ENCODE measurements at places on chromosomes 4 and X. TPM values are rescaled to one million over a fixed set of nuclear protein-coding genes. Genes with fewer than 3 reads are reported as not detected.

Gene USP17L10
- polyA plus RNA-seq, result not detected

- DNase-seq, result no peak
Observed at GRCh38 chr4:141254326-141254725, 33.6 kb downstream of the ZNF330 start.

- DNase-seq, result no peak
Observed at GRCh38 chrX:41110801-41111625, 25.8 kb downstream of the USP9X start.

DNA sequence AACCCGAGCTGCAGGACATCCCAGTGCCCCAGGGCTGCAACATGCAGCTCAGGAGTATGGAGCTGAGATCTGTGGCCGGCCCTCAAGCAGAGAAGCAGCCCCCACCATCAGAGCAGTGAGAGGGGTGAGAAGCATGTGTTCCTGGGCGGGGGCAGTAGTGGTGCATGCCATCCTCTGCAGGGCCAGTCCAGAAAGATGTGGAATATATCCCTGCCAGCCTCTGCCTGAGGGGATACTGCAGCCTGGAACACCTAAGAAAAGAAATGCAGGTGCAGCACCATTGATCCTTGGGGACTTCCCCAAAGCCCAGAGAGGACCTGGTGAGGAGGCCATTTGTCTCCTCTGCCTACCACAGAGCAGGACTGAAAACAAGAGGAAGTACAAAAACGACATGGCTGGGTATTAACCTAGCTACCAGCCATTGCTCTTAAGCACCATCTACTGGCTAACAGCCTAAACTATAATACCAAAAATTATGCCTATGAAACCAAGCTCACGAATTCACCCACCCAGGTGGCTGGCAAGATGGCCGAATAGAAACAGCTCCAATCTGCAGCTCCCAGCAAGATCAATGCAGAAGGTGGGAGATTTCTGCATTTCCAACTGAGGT, 158.8 kb downstream of the ADGRA3 start:
- DNase-seq, result peak; percentile 0

DNA sequence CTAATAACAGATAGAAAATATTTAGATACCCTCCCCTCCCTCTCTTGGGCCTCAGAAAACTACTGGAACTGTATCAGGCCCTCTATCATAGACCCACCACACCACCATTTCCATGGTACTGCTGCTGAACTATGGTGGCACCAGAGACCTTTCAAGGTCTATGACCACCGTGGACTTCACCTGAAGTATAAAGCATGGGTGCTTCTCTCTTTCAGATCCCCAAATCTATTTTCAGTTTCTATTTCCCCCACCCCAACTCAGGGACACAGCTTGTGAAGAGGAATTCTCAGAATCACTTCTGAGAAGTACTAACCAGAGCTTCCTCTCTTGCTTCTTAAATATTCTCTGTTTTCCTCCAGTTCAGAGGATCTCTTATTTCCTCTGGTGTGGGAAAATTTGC, 840.8 kb upstream of the HTR2C start:
- no peak for DNase-seq

DNA sequence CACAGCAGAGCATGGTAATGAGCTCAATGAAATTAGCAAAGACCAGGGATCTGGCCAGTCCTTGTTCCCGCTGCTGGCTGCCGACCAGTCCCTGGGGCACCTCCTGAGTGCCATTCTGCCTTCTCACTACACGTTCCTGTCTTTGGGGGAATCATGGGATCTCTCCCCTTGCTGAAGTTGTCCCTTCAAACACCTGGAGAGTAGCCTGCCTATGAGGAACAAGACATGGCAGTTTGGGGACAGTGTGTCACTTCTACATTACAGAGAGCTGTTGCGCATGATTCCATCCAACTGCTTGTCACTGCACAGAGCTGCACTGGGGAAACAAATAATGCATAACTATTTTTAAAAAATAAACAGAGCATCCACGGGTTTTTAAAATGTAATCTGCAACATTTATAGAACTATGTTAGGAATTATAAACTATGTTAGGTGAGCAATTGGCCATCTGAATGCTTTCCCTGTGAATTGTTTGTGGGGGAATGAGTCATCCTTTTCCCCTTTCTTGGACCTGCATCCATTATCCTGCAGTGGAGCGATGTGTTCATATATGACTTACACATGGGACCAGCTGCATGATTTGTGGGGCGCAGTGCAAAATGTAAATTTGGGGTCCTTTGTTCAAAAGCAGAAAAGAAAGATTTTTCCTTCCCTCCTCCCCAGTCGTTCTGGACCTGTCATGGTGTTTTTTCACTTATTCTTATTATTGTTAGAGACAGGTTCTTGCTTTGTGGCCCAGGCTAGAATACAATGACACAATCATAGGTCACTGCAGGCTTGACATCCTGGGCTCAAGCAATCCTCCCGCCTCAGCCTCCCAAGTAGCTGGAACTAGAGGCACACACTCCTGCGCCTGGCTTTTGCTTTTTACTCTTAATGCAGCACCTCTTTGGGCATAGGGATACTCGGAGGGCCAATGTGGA, 115.0 kb upstream of the TBL1X start:
- no peak for DNase-seq

Gene ADGRG2
- polyA plus RNA-seq, result 18.2 TPM

DNA sequence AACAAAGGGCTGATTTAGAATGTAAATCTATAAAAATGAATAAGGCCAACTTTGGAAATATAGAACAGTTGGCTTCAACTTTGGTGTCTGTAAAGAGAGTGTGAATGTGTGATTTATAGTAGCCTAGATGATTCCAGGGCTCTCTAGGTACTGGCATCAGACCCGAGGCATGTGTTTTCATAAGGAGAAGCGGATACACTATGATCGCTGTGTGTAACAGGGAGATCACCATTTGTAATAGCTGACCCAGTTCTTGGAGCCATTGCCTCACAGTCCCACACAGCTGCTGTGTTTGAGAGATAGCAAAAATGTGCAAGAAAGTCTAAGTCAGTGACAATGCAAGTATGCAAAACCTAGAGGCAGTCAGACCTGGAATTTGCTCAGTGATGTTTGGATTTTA, 135.1 kb downstream of the REPS2 start:
- no peak for DNase-seq

DNA sequence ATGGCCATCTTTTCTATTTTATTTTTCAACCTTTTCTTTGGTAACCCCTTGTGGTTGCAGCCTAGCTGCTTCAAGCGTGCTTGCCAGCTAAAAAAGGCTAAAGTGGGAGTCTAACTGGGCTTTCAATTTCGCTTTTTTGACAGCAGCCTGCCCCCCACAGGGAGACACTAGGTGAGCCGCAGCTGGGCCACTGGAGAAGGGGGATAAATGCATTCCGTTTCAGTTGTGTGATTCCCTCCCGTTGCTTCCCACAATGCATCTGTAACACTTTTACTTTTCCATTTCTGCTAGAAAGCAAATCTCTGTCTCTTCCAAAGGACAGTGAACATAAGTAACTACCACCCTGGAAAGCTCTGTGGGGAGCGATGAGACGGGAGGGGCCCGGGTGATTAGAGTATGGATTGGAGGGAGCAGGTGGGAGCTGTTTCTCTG, 86.3 kb upstream of the RAPGEF2 start:
- peak; percentile 54 for DNase-seq

- DNase-seq, result no peak
Observed at GRCh38 chr4:181998398-181999295, 244.6 kb upstream of the TENM3 start.

Gene PPARGC1A
- polyA plus RNA-seq, result 24.0 TPM

Gene POF1B
- 0.43 TPM for polyA plus RNA-seq

Gene SLC16A2
- 24.1 TPM for polyA plus RNA-seq

GRCh38 chrX:3262901-3263300, 83.6 kb downstream of the MXRA5 start:
- DNase-seq, result no peak

DNA sequence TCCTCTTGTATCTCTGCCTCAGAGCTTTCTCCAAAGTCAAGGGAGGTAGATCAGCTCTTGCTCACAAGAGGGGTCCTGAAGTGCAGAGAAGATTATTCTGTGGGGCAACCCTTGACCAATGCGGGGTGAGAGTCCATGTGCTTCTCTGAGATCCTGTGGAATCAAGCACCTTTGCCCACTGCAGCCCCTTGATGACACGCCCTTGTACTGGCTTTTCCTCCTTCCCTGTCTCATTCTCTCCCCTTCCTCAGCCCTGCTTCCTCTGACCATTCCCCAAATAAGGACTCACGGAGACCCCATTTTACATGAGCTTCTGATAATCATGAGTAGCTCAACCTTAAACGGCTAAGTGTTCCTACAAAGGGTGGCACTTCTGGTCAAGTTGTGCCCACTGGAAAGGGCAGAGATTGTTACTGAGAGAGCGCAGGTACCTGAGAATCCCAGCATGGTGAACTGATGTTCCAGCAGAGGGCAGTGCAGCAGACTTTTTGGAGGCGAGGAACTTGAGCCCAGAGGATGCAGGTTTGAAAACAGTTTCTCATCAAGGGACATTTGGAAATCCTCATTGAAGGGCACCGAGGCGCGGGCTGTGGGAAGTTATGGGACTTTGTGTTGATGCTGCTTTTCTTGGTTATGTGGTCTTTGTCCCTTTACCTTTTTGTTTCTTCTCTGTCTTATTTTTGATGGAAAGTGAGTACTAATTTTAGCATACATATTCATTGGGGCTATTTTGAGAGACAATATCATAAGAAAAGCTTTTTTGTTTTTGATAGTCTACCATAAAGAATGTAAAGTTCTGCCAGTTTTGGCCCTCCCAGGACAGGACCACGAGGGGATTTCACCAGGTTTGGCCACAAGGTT, 201.3 kb downstream of the RBM46 start:
- peak; percentile 55 for DNase-seq

- DNase-seq, result no peak
Observed at GRCh38 chr4:77921701-77922100, 59.1 kb downstream of the MRPL1 start.

- no peak for DNase-seq
Observed at GRCh38 chrX:129784371-129784770, 4.6 kb downstream of the SASH3 start.

DNA sequence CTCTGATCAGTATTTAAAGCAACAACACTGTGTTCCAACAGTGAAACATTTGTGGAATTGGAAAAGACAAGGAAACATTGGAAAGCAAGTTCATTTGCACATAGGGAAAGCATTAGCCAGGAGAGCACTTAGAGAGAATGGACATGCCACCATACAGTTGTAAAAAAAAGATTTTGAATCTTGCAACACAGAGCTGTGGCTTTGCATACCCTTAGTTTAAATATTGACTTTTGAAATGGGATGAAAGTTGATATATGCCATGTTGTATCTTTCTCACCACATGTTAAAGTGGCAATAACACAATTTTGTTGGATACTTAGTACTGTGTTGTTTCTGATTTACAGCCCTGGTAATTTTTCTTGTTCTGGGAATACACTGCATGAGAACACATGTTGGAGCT, 208.1 kb downstream of the BMPR1B start:
- no peak for DNase-seq

GRCh38 chr4:144894573-144894972, 203.4 kb downstream of the ANAPC10 start:
- DNase-seq, result no peak

DNA sequence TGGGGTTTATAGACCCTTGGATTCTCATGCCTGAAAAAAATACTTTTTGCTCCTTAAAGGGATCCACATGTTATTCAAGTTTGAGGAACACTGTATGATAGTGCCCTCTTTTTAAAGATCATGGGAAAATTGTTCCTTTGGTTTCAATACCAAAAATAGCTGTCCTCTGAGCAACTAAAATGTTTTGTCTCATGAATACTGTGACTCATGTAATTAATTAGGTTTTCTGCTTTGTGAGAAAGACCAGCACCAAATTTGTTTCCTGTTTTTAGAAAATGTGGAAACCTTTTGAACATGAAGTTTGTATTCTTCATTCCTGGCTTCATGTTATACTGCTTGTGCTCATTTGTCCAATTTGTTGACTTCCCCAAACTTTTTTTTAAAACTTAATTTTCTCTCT, 127.6 kb upstream of the SH3RF1 start:
- DNase-seq, result no peak

Gene HSFX3
- not detected for polyA plus RNA-seq

GRCh38 chr4:107600983-107601382, 119.1 kb downstream of the PAPSS1 start:
- no peak for DNase-seq

GRCh38 chrX:63581398-63581797, 203.6 kb downstream of the ARHGEF9 start:
- no peak for DNase-seq

Gene GUCY1A1
- polyA plus RNA-seq, result 71.0 TPM

DNA sequence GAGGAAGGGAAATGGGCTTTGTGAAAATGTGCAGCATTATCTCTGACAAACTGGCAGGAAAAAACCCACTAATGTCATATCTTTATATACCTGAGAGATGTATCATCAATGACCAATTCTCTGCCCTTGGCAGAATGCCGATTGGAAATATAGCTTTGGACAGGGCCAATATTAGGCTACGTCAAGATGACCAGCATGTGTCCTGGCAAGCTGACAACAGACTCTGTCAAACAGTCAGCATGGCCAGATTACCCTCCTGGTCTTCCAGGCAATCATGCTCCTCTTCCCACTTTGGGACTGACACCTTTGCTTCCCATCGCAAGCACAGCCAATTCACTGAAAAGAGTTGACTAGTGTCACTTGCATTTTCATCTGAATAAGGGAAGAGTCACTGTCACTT, 57.0 kb downstream of the SORBS2 start:
- no peak for DNase-seq

- DNase-seq, result peak; percentile 27
Observed at GRCh38 chrX:51144828-51145442, 187.7 kb upstream of the NUDT10 start.

Gene AKAP17A
- polyA plus RNA-seq, result 56.0 TPM

- no peak for DNase-seq
Observed at GRCh38 chrX:48854898-48855297, 19.5 kb upstream of the PCSK1N start.

DNA sequence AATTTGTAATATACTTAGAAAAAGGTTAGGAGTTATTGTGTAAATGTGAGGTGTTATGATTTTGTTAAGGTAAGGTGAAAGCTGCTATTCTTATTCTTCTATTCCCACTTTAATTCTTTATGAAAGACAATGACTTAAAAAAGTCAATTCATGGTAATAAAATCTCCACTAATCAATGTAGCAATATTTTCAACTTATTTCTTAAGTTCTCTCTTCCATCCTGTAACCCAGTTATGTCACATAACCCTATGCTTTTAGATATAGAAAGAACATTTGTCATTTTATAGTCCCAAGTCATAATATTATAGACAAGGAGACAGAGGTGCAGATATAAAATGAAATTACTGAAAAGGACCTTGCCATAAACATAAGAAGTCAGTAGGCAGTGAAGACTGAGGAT, 157.9 kb upstream of the SLC7A11 start:
- DNase-seq, result no peak

GRCh38 chr4:183383606-183384005, 60.8 kb upstream of the CDKN2AIP start:
- no peak for DNase-seq

GRCh38 chr4:159352609-159353008, 249.7 kb downstream of the RAPGEF2 start:
- no peak for DNase-seq
